ENCODE measurements at places on chromosomes 3 and 15.

GRCh38 chr3:189297932-189298331 lies 126.2 kb downstream of the TPRG1 start:
- no peak for DNase-seq

DNA sequence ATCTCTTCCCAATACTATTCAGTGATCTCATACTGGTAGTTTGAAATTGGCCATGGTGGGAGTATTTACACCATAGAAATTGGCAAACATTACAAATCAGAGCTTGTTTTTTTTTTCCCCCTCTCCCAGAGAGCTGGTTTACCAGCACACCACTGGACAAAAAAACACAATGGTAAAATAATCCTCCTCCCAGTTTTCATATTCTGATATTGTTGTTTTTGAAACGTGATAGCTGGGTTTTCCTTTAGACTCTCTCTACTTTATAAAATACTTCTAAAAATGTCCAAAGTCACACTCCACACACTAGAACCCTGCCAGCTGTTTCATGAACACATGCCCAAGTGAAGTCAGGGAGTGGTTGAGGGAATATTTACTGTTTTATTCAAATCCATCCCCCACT lies 187.5 kb downstream of the DTWD1 start:
- no peak for DNase-seq

- peak; percentile 35 for DNase-seq
Observed at GRCh38 chr3:156614642-156615511, 59.5 kb upstream of the TIPARP start.

- DNase-seq = no peak
Observed at GRCh38 chr3:159649951-159650350, 338.7 kb upstream of the IL12A start.

DNA sequence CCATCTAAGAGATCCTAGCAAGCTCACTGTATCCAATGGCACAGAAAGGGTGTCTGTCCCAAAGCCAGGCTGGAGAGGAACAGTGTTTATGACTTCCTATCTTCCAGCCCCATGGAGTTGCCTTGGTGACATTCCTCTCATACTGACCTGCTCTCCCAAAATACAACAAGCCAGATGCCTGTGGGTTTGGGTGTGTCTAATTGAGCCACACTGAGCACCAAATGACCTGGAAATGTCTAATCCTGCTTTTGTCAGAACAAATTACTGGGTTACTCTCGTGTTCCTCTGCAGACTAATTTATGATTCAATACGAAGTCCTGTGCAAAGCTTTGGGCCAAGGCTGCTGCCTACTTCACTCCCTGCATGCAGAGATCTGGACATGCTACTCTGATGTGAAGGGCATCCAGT lies 98.1 kb upstream of the STRIT1 start:
- peak; percentile 97 for DNase-seq

GRCh38 chr3:25971736-25972135 lies 181.8 kb downstream of the OXSM start:
- DNase-seq = no peak

DNA sequence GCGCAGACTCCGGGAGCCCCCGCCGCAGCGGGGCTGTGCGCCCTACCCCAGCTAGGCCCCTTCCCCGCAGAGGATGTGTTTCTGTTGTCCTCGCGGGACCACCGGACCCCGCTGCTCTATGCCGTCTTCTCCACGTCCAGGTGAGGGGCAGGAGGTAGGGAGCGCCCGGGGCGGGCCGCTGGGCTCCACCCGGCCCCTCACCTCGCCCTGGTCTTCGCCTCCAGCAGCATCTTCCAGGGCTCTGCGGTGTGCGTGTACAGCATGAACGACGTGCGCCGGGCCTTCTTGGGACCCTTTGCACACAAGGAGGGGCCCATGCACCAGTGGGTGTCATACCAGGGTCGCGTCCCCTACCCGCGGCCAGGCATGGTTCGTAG lies 4.7 kb downstream of the SEMA3B start:
- DNase-seq = no peak

- no peak for DNase-seq
Observed at GRCh38 chr15:57319919-57320560, 56.3 kb upstream of the CGNL1 start.

DNA sequence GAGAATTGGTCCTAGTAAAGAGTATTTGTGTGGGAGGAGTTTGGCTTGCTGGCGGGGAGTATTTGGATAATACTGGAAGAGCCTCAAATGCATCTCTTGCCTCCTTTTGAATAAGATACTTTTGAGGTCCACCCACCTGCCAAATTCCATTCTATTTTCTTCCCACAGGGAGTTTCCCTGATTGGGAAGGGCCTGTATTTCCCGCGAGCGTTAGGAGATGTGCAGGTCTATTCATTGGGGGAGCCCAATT lies 406 bp upstream of the RASA2 start:
- DNase-seq = no peak

- DNase-seq = no peak
Observed at GRCh38 chr3:58026598-58026997, 18.4 kb downstream of the FLNB start.

DNA sequence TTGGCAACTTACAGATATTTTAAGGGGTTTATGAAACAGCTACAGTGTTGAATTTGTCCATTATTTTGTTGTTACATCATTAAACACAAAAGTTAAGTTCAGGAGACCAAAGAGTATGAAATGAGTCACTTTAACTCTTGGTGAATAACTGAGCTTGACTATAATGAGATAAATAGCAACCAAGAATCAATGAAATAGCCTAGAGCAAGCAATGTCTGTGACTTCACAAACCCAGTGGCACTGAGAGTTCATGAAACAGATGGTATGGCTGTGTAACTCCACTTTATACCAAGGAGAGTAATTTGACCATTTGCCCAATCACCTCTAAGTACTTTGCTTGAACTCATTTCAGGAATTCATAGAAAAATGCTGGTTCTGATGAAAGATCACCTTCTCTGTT lies 169.6 kb upstream of the GADL1 start:
- DNase-seq = no peak

GRCh38 chr3:66482018-66482404 lies 18.8 kb downstream of the LRIG1 start:
- DNase-seq = no peak

DNA sequence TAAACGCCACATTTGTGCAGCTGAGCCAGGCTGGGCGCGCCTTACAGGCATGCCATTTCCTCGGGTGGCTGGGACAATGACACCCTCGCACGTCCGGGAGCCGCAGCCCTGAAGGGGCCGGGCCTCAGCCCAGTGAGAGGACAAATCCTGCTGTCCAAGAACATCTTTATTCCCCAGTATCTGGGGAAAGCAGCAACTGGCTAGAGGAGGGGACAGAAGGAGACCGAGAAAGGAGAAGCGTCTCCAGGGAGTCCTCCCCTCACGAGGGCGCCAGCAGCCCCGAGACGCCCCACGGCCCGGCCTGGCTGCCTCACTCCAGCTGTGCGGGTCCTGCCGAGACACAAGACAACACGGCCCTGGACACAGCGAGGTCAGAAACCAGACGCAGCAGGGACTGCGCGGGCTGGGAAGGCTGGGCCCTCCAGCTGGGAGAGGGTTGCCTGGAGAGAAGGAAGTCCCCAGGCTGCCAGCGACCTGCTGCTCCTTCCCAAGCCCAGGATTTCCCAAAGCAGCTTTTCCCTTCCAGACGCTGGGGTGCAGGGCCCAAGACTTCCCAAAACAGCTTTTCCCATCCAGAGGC lies 130.2 kb downstream of the CHSY1 start:
- no peak for DNase-seq

DNA sequence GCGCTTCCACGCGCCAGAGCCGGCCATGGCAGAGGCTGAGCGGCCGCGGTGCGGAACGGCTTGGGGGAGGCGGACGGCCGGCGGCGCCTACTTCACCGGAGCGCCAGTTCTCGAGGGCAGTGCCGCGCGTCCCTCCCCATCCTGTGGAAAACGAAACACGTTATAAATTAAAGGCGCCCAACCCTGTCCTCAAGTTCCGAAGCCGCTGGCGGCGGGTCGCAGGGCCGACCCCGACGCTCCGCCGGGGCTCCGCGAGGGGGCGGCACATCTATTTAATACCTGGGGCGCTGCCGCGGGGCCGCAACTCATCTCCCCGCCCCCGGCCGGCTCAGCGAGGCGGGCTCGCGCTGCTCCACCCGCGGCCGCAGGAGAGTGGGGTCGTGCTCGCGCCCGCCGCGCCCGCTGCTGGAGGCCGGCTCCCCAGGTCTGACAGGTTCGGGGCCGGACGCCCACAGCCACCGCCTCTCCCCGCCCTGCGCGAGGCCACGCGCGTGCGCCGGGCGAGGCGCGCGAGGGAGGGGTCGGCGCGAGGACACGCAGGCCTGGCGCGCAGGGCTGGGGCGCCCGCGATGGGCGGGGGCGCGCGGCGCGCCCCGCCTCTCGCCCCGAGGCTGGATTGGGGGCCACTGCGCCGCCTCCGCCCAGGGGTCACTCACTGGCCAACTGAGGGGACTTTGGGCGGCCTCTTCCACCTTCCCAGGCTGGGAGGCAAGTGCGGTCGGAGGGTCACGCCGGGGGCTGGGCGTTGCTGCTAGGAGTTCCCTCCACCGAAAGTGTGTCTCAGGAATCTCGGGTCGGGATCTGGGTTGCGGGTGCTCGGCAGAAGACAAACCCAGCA lies at the start of gene SLC30A4:
SLC30A4 (minus strand) TSS at position 428 of the 838 bp plus-strand sequence; CDS start at position 27, 401 bp downstream.
- DNase-seq = no peak

DNA sequence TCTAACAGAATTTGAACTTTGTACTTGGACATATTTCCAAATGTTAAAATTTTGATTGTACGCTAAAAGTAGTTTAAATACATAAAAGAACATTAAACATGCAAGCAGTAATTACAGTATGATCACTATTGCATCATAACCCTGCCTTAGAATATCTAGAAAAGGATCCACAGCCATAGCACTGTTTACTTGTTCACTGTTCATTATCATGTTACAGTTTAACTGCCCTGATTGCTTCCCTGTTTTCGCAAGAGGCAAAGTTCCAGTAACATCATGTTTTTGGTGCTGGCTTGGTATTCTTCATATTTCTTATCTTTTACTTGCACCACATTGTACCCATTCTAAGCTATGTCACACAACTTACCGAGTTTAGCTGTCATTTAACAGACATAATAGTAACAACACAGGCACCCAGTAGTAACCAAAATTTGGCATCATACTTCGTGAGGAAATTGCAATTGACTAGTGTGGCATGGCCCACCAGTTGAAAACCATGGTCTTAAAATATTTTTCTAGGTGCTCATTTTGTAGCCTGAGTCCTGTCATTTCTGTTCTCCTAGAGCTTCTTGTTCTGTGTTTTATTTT lies 13.3 kb upstream of the TMEM87A start:
- no peak for DNase-seq

DNA sequence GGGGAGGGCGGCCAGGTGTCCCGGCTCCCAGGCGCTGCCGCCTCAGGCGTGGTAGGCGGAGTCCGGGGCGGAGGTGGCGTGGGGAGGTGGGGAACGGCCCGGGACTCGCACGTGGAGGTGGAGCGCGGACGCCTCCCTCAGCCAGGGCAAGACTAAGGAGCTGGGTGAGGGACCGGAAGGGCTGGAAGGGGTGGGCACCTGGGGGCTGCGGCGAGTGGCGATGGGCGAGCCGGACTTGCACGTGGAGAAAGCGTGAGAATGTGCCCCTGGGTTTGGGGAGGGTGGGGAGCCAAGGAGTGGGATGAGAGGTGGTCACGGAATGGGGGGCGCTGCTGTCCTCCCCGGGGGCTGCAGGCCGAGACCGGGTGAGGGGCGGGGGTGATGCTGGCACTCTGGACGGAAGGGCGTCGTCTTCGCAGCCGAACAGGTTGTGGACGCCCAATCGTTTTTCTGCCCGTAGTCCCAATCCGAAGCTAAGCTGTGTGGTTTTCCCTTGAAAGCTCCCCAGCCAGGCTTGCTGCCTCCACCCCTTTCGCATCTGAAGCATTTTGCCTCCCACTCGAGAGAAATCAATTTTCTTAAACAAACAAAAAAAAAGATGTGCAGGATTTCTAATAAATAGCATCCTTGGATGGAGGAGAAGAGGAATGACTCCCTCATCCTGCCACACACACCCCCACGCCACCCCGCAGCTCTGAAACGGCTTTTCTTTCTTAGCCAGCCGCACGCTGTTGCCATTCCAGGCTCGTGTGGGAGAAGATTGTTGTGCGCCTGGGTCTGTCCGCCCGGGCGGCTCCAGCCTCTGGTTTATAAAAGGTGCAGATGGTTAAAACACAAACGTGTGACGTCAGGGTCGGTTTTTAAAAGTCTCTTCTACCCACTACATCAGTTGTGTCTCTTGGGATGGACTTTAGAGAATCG lies 62.5 kb upstream of the ANKRD28 start:
- peak; percentile 21 for DNase-seq

GRCh38 chr15:62125773-62126172 lies 39.3 kb downstream of the C2CD4B start:
- DNase-seq = no peak

DNA sequence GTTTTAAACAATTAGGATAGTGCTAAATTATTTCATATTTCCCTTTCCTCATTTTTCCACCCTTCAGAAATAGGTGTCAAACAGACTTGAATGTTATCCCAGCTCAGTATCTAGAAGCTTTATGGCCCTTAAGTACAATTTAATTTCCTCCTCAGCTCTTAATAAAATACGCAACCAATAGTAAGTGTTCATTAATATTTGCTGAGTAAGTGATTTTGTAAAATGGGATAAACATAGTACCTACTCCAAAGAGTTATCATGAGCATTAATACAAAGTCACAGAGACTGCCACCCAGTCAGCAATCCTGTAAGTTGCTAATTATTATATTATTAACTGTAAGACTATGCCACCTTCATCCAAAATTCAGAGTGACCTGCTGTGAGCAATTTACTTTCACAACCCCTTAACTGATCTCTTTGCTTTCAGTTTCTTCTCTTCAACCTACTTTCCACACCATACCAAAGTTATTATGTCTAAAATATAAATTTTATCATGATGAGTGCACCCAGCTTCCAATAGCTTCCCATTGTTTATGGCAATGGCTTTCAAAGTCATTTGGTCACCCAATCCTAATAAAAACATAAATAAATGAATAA lies 30.7 kb upstream of the CLDN1 start:
- DNase-seq = no peak

DNA sequence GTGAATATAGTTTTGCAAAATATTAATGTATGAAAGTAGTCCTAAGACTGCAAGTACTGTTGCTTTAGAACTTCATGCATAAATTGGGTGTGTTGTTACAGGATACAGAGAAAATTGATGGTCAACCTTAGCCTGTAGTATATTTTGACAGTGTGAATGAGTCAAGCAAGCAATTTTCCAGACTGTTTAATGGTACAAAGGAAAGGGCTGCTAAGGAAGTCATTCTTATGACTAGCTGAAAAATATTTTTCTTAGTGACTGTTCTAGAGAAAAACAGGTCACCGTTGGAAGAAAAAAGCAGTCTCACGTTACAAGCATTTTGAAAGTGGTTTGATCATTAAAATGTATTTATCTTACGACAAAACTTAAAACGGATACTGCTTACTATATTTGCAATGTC lies 49.2 kb downstream of the MBNL1 start:
- peak; percentile 59 for DNase-seq

GRCh38 chr3:9883706-9884554 lies 3.9 kb upstream of the CIDEC start:
- no peak for DNase-seq

DNA sequence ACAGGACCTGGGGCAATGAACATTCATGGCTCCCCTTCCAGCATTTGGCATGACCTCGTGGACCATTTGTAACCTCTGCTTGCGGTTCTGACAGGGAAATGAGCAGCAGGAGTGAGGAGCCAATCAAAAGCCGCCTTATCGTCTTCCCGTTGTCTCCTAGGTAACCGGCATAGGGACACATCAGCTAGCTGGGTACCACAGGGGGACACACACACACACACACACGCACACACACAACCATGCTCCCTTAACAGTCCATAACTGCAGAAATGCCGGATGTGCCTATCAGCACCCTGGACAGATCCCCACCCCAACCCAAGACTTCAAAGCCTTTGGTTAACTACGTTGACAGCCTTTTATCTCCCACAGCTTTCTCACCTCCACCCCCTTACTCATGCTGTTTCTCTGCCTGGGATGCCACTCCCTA lies 53.4 kb upstream of the CCDC174 start:
- no peak for DNase-seq

Measured in GM04503 (cell line).